ENCODE measurements at places on chromosomes 1 and 21.

- DNase-seq: peak; percentile 87
These were observed 233.0 kb upstream of the IRF2BP2 start for GRCh38 chr1:234842726-234843641.

DNA sequence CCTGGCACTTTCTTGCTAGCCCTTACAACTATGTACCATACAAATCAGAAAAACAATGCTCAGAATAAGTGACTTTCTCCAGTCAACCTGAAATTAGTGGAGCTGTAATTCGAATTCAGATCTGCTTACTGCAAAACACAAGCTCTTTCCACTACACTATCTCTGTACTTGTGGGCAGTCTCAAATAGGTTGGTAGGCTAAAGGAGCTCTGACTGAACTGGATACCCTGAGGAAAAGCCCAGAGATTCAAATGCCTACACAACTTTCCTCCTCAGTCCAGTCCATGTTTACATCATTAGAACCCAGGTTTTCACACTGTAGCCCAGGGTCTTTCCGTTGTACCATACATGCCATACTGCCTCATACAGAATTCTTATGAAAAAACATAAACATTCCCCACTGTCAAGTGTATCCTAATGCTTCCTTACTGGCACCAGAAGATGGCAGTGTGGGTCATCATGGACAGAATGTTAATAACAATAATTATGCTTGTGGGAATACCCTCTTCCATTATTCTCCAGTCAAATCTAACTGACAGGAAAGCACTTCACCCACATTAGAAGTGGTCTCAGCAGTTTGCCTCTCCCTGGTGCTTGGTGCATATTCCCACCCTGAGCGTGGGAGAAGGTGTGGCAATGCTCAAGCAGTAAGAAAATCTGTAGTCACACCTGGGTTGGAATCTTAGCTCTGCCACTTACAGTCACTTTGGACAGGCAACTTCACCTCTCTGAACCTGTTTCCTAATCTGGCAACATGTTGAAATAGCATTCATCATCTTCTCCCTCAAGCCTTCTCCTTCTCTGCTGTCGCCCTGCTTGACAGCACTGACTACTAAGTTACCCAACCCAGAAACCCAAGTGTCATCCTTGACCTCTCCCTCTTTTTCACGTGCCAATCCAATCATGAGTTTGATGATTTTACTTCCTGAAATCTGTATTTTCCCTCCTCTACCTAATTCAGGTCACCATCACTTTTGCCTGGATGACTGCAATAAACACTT, 14.4 kb upstream of the ZFYVE9 start:
- DNase-seq: peak; percentile 71

DNA sequence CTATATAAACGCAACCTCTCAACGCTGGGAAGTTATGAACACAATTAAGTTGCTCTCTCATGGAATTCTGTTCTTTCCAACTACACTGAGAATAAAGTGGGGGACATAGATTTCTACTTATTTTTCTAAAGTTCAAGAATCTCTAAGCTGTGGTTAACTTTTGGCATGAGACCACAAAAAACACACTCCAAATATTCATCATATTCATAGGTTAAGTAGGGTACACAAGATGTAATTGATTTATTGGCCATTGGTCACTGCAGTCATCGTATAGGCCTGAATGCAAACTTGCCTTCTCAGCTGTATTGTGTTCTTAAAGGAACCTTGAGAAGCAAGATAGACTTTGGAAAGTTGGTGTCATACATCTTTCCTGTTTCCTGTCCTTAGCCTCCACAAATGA, 40.3 kb downstream of the PRRX1 start:
- DNase-seq: no peak

DNA sequence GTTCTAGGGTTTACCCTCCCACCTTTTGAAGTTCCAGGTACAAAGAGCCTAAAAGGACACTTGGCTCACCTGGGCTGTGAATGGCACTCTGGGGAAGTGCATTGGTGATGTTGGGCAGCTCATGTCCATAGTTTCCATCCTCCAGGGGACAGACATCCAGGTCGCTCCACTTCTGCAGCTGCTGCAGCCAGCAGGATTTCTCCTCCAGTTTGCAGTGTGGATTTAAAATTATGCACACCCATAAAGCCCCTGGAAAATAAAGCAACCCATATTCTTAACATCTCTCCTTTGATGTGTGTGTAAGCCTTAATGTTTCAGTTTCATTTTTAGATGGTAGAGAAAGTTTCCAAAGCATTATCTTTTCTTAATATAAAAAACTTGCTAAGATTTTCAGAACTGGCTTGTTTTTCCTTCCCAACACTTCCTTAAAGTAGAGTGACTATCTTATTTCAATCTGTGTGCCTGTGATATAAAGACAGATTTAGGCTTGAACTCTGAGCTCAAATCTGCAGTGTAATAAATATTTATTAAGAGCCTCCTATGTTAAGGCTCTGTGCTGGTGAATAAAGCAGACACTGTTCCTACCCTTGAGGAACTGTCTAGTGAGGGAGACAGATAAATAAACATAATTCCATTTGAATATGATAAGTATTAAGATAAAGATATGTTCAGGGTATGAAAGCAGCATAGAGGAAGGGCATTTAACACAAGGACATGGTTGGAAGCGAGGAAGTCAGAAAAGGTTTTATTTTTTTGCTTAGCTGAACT, 39.1 kb downstream of the UROD start:
- no peak for DNase-seq

GRCh38 chr1:80657044-80657643, 1143.6 kb upstream of the ADGRL2 start:
- no peak for DNase-seq

- DNase-seq: no peak
These were observed 41.5 kb upstream of the HAO2 start for GRCh38 chr1:119327094-119327449.

DNA sequence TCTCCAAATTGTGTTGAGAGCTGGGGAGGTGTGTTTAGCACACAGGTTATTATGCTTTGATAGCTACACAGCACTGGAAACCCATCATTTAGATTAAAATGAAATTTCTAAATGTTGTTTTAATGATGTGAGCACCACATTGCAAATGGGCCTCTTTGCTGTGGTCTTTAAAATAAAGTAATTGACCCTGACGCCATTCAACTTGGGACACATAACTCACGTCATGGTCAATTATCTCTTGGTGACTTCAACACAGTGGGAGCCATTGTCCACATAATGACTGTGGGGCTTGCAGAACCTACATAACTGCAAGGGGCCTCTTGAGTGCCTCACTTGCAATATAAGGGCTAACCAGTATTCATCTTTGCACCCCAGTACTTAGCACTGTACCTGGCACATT, 280.4 kb downstream of the HLX start:
- no peak for DNase-seq

GRCh38 chr1:188689542-188689941, 1788.1 kb downstream of the BRINP3 start:
- no peak for DNase-seq

GRCh38 chr1:26946270-26946669, 14.0 kb downstream of the KDF1 start:
- no peak for DNase-seq

- DNase-seq: no peak
These were observed 352.5 kb upstream of the KAZN start for GRCh38 chr1:14245954-14246353.

GRCh38 chr1:6117624-6118023, 62.5 kb downstream of the CHD5 start:
- no peak for DNase-seq

- DNase-seq: no peak
These were observed 59.1 kb downstream of the CAPN2 start for GRCh38 chr1:223771469-223771813.

DNA sequence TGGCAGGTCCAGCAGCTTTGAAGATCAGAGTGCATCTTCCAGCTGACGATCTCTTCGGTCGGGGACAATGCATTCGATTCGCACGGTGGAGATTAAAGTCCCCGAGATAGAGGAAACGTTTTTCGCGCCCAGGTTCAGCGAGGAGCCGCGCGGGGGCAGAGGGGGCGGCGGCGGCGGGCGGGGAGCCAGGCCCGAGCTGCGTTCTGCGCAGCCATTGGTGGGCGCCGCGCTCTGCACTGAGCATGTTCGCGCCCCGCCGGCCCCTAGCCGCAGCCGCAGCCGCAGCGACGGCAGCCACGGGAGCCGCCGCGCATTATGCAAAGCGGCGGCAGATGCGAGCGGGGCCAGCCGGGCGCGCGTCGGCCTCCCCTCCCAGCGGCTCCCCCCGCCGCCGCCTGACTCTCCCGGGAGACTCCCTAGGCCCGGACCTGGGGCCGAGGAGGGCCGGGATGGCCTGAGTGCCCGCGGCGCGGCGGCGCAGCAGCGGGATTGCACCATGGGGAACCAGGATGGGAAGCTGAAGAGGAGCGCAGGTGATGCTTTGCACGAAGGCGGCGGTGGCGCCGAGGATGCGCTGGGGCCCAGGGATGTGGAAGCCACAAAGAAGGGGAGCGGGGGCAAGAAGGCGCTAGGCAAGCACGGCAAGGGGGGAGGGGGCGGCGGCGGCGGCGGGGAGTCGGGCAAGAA, at the start of gene FMN2:
TSS of gene FMN2 (plus strand) at position 270 of the 687 bp plus-strand sequence. CDS start at position 497, 227 bp downstream.
- DNase-seq: peak; percentile 43

DNA sequence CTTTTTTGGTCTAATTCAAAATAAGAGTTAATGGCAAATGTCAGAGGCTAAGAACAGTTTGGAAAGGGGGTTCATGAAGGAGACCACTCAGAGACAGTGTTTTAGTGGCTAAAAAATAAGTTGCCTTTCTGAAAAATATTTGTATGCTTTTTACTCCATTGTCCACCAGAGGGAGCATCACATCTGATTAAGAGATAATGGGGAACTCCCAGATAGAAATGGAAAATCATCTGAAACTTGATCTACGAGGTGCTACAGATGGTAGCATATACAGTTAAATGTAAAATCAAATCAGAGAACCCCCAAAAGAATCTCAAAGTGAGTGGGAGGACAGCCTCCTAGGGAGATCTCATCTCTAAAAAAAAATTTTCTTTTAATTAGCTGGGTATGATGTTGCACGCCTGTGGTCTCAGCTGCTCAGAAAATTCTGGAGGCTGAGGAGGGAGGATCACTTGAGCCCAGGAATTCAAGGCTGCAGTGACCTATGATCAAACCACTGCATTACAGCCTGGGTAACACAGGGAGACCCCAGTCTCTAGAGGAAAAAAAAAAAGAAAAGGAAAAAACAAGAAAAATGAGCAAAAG, 9.7 kb downstream of the SMYD3 start:
- DNase-seq: peak; percentile 88

GRCh38 chr1:98929437-98929836, 75.2 kb downstream of the PLPPR5 start:
- no peak for DNase-seq

- DNase-seq: no peak
These were observed 130.6 kb downstream of the PLPP3 start for GRCh38 chr1:56448529-56449300.
